Uterus (tissue), 4 donors: ENCODE measurements at places on chromosomes 2 and 18. TPM values are rescaled to one million over a fixed set of nuclear protein-coding genes. Genes with fewer than 3 reads are reported as not detected.

The TMEM17 gene
- 3.1 TPM for total RNA-seq

DNA sequence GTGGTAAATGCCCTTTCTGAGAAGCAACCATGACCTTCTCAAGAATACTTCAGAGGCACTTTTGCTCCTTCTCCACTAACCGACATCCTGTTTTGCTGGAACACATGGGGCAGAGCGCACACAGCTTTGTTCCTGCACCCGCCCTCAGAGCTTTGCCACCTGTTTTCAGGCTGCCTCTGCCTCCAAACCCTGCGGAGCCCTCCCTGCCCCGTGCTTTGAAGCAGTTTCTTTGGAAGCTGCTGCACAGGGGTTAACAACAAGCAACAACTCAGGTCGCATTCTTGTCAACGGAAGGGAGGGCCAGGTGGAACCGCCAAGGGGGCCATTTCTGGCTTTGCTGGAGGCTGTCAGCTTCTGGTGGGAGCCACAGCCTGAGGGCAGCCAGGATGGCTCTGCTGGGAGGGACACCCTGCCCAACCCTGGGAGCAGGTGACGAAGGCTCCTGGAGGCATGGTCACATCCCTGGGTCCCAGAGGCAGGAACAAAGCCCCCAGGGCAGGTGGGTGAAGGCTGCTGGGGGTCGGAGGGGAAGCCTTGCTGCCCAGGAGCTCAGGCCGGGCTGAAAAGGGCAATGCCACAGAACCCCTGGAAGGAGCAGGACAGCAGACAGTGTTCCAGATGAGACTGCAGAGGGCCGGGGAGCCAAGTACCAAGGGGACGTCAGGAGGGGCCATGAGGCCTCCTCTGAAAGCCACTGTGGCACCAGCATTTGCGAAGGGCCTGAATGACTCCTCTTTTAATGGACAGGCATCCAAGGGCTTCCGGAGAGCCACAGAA is 46.8 kb downstream of the MRPS5 start:
- no peak overlapping the region for H3K27ac ChIP-seq
- no peaks in the 10 kb centered on the region for H3K36me3 ChIP-seq
- no peak for DNase-seq
- H3K4me3 ChIP-seq = no peak overlapping the region
- no peaks in the 10 kb centered on the region for H3K27me3 ChIP-seq

GRCh38 chr2:74559912-74560311 is 5.4 kb downstream of the DOK1 start:
- H3K36me3 ChIP-seq = no peaks in the 10 kb centered on the region
- H3K27ac ChIP-seq = no peak overlapping the region
- H3K4me3 ChIP-seq = no peak overlapping the region
- H3K4me1 ChIP-seq = peaks cover 3% of the 10 kb centered on the region
- DNase-seq = no peak

GRCh38 chr2:110678457-110679336 is 834 bp upstream of the BUB1 start:
- H3K27ac ChIP-seq = peak overlapping the region; percentile 92
- H3K36me3 ChIP-seq = no peaks in the 10 kb centered on the region
- H3K4me3 ChIP-seq = peak overlapping the region; percentile 60
- peaks cover 5% of the 10 kb centered on the region for H3K4me1 ChIP-seq
- peak; percentile 32 for DNase-seq
- H3K27me3 ChIP-seq = no peaks in the 10 kb centered on the region

The FRZB gene
- total RNA-seq = 9.5 TPM

- H3K27me3 ChIP-seq = no peaks in the 10 kb centered on the region
- peak within 1 kb of the TSS; percentile 61 for H3K4me3 ChIP-seq
- no peaks in the 10 kb centered on the region for H3K36me3 ChIP-seq
- peak within 1 kb of the TSS; percentile 58 for H3K27ac ChIP-seq
Measured at GRCh38 chr18:48408727-48409590, at the start of gene ZBTB7C. TSS of gene ZBTB7C (minus strand) at chr18:48409383.

GRCh38 chr18:47990981-47991380 is 60.5 kb upstream of the SMAD2 start:
- H3K27me3 ChIP-seq = no peaks in the 10 kb centered on the region
- no peak for DNase-seq
- H3K27ac ChIP-seq = no peak overlapping the region
- H3K36me3 ChIP-seq = no peaks in the 10 kb centered on the region
- H3K4me1 ChIP-seq = no peaks in the 10 kb centered on the region
- H3K4me3 ChIP-seq = no peak overlapping the region

The DSC3 gene
- total RNA-seq = 15.7 TPM

GRCh38 chr2:9332136-9332852 is 91.0 kb downstream of the ITGB1BP1 start:
- H3K4me1 ChIP-seq = no peaks in the 10 kb centered on the region
- H3K27ac ChIP-seq = no peak overlapping the region
- no peak for DNase-seq
- H3K4me3 ChIP-seq = no peak overlapping the region

- H3K27ac ChIP-seq = no peak overlapping the region
- no peaks in the 10 kb centered on the region for H3K36me3 ChIP-seq
- DNase-seq = no peak
- H3K4me1 ChIP-seq = no peaks in the 10 kb centered on the region
- H3K27me3 ChIP-seq = no peaks in the 10 kb centered on the region
- H3K4me3 ChIP-seq = no peak overlapping the region
Measured at GRCh38 chr2:105600037-105600442, 144.7 kb upstream of the NCK2 start.
